Lower leg skin (tissue), 4 donors: ENCODE measurements at places on chromosomes 4 and X. TPM values are rescaled to one million over a fixed set of nuclear protein-coding genes. Genes with fewer than 3 reads are reported as not detected.

GRCh38 chr4:13298655-13299054 lies 185.5 kb downstream of the RAB28 start:
- DNase-seq: no peak

DNA sequence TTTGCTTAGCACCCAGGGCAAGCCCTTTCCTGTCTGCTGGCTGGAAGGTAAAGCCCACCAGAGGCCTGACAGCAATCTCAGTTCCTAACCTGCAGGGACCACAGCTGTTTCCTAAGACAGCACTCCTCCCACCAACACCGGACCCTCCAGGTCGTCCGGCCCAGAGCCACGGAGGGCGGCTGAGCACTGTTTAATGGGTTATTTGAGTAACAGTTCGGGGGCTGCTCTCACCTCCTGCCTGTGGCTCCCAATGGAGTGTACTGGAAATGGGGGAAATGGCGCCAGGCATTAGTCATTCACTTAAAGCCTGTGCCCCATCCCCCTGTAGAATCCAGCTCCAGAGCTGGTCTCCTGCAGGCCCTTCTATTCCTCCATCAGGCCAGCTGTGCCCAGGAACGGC lies 81.6 kb upstream of the ADRA2C start:
- no peak for DNase-seq

GRCh38 chrX:18654875-18655836 lies 16.8 kb downstream of the RS1 start:
- DNase-seq: no peak

SMR3B gene
- total RNA-seq: not detected

DNA sequence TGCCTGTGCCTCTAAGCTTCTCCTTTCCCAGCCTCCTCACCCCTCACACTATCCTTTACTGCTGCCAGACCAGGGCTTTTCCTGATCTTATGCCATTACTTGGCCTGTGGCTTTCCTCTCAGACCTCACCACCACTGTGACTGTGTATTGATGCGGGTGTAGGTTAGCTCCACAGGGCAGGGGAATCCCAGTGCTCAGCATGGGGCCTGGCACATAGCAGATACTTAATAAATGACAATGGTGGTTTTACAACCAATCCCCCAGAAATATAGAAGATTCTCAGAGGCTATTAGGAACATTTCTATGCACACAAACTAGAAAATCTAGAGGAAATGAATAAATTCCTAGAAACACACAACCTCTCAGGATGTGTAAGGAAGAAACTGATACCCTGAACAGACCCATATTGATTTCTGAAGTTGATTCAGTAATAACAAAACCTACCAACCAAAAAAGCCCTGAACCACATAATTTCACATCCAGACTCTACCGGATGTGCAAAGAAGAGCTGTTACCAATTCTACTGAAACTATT lies 129.6 kb upstream of the QRFPR start:
- DNase-seq: no peak

ADH4 gene
- total RNA-seq: 0.64 TPM

KDR gene
- total RNA-seq: 4.3 TPM

PNMA3 gene
- not detected for total RNA-seq
